ENCODE measurements at places on chromosomes 13 and 19. TPM values are rescaled to one million over a fixed set of nuclear protein-coding genes. Genes with fewer than 3 reads are reported as not detected.
A peak's percentile ranks its signal among the peaks of the same experiment; 100 is the strongest.

PNPLA6 gene
- 112 TPM for total RNA-seq

DNA sequence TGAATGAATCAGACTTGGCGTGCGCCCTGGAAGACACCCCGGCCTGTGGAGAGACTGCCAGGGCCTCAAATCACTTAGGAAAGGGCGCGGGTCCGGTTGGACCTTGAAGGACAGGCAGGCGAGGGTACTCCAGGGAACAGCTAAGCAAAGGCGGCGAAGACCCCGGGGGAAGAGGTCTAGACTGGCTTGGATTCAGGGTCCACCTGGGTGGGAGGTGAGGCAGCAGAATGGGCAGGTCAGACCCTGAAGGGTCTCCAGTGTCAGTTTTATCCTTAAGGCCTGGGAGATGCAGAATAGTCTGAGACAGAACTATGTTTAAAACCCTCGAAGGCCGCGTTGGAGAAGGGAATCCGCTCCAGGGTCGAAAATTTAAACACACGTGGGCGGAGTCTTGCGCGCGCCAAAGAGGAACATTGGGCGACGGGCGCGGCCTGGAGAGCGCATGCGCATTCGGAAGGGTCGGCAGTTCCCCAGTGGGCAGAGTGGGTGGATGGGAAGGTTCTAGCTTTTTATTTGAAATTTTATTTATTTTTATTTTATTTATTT lies 567 bp upstream of the SMG9 start:
- peak overlapping the region; percentile 99 for H3K4me3 ChIP-seq
- peak overlapping the region; percentile 94 for H3K27ac ChIP-seq
- no peaks in the 10 kb centered on the region for H3K27me3 ChIP-seq
- H3K36me3 ChIP-seq = peaks cover 3% of the 10 kb centered on the region
- DNase-seq = peak; percentile 71

GRCh38 chr19:5166262-5166661 lies 174.3 kb downstream of the PTPRS start:
- no peak for DNase-seq
- H3K36me3 ChIP-seq = no peaks in the 10 kb centered on the region
- H3K4me1 ChIP-seq = no peaks in the 10 kb centered on the region
- no peaks in the 10 kb centered on the region for H3K27me3 ChIP-seq
- no peak overlapping the region for H3K27ac ChIP-seq

CDKN2D gene
- total RNA-seq = 23.1 TPM

LGALS14 gene
- not detected for total RNA-seq

- H3K27ac ChIP-seq = no peak overlapping the region
- DNase-seq = no peak
- no peak overlapping the region for H3K4me3 ChIP-seq
- no peaks in the 10 kb centered on the region for H3K27me3 ChIP-seq
- no peaks in the 10 kb centered on the region for H3K36me3 ChIP-seq
Measured at GRCh38 chr19:56973713-56974555, 133.4 kb upstream of the PEG3 start.

CD70 gene
- total RNA-seq = 63.1 TPM

- no peak for DNase-seq
- peaks cover 34% of the 10 kb centered on the region for H3K4me1 ChIP-seq
- no peaks in the 10 kb centered on the region for H3K27me3 ChIP-seq
- H3K4me3 ChIP-seq = no peak overlapping the region
- H3K27ac ChIP-seq = no peak overlapping the region
Measured at GRCh38 chr19:7393459-7393858, 44.7 kb downstream of the ARHGEF18 start.

IQCN gene
- total RNA-seq = 1.3 TPM

DNA sequence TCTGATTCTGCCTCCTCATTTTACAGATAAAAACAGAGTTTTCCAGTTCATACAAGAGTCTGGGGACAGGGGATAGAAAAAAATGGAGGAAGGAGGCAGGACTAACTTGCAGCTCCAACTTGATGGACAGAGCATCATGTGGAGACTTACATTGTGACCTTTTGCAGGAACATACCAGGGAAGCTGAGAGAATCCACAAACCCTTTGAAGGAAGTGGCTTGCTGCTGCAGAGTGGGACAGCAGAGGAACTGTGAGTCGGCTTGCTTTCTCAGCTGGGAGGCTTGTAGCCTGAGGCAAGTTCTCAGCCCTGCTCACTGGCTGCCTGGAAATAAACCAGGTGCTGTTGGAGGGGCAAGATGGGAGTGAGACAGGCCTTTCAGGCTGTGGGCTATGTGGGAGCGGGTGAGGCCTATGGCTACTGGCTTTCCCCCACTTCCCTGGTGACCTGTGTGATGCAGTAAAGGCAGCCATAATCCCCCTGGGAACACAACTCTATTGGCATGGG lies 614.4 kb downstream of the KCTD12 start:
- no peaks in the 10 kb centered on the region for H3K36me3 ChIP-seq
- H3K4me3 ChIP-seq = no peak overlapping the region
- H3K4me1 ChIP-seq = no peaks in the 10 kb centered on the region
- H3K27me3 ChIP-seq = no peaks in the 10 kb centered on the region

SDHAF1 gene
- 21.9 TPM for total RNA-seq

TNNI3 gene
- not detected for total RNA-seq

PTH2 gene
- not detected for total RNA-seq

- H3K4me3 ChIP-seq = peak overlapping the region; percentile 45
- no peaks in the 10 kb centered on the region for H3K36me3 ChIP-seq
- peaks cover 24% of the 10 kb centered on the region for H3K4me1 ChIP-seq
- DNase-seq = peak; percentile 56
- H3K27me3 ChIP-seq = no peaks in the 10 kb centered on the region
Measured at GRCh38 chr19:14347999-14348889, 33.0 kb upstream of the ADGRE5 start.
